Activated CD4-positive, alpha-beta T cell treated with anti-CD3 and anti-CD28 coated beads for 48 hours (primary cell): ENCODE measurements at places on chromosomes 6 and 20.

DNA sequence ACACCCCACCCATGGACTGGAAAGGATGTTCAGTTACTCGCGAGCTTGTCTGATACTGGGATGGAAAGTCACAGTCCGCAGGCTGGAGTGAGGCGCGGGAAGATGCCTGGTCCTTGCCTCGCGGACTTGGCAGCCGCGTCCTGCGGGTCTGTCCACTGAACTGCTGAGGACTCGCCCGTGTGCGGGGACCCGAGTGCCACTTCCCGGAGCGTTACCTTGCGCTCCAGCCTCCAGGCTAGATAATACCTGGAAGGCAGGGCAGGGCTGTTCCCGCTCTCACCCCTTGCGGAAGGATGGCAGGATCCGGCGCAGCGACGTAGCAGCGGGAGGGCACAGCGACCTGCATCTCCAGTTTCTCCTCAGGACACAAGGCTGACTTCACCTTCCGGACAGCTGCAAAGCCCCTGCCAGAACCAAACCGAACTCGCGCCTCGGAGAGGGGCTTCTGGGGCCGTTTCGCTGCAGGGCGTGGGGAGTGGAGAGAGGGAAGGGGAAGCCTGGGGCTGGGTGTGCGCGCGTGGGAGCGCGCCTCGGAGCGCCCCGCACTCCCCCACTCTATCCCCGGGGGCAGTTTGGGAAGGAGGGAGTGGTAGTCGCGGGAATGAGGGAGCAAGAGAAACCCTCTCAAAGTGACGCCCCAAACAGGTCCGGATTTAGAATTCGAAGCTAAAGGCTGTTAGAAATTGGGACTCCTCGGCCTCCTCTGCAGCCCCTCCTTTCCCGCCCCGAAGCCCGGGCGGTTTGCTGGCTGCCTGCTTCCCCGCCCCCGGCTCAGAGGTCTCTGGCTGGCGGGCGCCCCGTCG lies at the start of gene KCNQ5:
Gene KCNQ5 (plus strand): TSS at position 774 of the 803 bp plus-strand sequence.
- DNase-seq = peak; percentile 45

DNA sequence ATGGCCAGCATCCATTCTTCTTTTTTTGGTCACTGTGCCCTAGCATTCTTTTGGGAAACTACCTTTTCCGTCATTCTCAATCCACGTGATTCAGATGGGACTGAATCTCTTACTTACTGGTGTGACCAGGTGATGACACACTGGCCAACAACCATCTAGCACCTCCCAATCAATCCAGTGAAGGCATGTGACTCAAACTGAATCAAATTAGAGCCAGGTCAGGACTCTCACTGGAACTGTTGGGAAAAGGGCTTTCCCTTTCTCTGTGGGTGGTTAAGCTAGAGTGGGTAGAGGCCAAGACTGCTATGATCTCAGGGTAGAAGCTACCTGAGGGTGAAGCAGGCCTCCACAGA lies 36.2 kb upstream of the ZMYND8 start:
- DNase-seq = no peak

DNA sequence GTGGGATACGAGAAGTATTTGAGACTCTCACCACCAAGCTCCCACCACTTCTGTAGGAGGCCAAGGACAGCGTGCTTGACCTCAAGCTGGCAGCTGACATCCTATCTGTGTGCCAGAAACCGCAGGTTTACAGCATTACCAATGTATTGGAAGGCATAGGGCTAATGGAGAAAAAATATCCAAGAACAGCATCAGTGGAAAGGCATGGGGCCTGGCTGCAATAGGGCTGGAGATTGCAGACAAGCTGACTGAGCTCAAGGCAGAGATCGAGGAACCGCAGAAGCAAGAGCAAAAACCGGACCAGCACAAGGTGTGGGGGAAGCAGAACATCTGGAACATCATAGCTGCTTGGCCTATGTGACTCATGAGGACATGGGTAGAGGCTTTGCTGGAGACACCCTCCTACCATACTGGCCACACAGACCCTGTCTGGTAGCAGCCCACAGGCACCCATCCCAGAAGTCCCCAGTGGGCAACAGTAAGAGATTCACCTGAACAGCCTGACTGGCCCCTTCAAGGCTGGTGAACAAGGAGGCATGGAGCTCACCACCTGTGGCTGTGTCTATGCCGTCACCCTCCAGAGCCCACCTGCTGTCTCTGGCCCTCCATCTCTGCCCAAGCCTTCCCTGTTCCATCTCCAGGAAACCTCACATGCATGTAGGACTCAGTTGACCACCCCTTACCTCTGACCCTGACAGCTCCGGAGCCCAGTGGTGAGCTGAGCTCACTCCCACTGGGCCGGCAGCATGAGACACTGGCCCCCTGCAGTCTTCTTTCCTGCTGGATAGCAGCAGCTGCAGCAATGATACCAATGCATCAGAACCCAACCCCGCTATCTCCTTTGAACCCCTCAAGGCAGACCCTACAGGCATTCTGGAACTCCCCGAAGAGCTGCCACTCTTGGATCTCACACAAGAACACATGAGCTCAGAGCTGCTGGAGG lies 171.1 kb downstream of the KIF6 start:
- DNase-seq = no peak

GRCh38 chr6:86192123-86192522 lies 549.4 kb upstream of the SYNCRIP start:
- peak; percentile 4 for DNase-seq

DNA sequence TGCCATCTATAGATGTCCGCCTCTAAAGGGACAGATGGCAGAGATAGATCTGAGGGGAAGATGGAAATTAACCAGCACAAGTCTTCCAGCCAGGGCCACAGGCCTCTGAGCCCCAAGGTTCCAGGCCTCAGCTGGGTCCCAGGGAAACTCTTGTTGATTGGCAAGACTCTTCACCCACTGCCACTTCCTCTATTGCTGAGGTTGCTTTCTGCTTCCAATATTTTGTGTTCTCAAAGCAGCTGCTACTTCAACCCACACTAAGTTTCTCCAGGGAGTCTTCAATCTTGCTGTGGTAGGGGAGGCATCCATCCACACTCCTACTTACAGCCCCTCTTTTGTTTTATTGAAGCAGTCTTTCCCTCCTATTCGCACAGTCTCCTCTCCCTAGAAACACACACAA lies 36.4 kb upstream of the SASH1 start:
- no peak for DNase-seq

- no peak for DNase-seq
Measured at GRCh38 chr6:169573883-169574282, 127.9 kb downstream of the WDR27 start.

GRCh38 chr20:49318430-49319207 lies 40.8 kb upstream of the ZNFX1 start:
- DNase-seq = peak; percentile 14

- DNase-seq = no peak
Measured at GRCh38 chr6:62974452-62974851, 236.8 kb upstream of the FKBP1C start.

DNA sequence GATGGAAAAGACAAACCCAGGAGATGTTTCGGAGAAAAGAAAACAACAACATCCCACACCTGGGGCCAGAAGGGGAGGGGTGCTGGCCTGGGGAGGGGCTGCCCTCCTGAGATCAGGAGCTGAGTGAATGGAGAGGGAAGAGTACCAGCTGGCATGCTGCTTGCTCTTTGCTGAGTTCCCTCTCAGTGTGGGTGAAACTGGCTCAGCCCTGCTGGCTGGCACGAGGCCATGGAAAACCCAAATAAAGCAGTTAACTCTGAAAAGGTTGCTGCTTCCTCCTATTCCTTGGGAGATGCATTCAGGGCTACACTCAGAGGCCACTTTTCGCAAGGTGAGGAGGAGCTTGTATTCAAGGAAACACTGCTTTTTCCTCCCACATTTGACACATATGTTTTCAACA lies 8.0 kb upstream of the KCNK16 start:
- DNase-seq = no peak

- no peak for DNase-seq
Measured at GRCh38 chr6:137351890-137352289, 132.7 kb upstream of the IFNGR1 start.

DNA sequence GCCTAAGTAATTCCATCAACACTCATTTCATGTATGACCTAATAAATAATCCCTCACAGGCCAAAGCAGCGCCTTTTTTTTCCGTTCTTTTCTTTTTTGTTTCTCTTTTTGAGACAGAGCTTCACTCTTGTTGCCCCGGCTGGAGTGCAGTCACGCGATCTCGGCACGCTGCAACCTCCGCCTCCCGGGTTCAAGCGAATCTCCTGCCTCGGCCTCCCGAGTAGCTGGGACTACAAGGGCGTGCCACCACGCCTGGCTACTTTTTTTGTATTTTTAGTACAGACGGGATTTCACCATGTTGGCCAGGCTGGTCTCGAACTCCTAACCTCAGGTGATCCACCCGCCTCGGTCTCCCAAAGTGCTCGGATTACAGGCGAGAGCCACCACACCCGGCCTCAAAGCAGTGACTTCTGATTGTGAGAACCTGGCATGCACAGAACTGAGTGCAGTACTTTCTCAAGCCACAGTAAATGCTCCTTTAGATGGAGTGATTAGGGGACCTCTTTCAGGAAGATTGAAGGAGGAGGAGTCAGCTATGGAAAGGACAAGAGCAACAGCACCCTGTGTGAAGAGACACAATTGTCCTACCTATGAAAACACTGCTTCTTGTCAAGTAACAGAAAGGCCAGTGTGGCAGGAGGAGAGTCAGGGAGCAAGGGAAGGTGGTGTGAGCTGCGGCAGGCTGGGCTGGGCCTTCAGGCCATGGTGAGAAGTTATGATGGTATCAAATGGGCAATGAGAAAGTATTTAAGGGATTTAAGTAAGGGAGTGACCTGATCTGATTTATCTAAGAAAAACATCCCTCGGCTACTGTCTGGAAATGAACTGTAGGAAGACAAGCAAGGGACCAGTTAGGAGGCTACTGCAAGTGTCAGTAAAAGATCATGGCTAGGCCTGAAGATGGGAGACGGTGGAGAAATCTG lies 1.7 kb upstream of the SCAF8 start:
- no peak for DNase-seq

DNA sequence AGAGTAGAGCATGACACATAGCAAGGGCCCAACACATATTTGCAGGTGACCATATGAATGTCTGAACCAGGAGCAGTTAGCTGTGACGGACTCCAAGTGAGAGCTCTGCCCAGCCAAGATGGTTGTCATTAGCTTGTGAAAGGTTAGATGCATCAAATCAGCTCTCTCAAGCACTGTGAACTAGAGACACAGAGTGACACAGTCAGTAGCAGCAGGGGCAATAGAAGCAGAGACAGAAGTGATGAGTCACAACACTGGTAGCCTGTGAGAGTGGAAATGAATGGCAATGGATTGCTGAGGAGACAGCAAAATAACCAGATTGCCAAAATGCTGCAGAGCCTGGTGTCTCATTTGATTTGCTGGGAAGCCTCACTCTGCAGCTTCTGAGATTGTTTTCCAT lies 558.9 kb downstream of the PKHD1 start:
- no peak for DNase-seq

DNA sequence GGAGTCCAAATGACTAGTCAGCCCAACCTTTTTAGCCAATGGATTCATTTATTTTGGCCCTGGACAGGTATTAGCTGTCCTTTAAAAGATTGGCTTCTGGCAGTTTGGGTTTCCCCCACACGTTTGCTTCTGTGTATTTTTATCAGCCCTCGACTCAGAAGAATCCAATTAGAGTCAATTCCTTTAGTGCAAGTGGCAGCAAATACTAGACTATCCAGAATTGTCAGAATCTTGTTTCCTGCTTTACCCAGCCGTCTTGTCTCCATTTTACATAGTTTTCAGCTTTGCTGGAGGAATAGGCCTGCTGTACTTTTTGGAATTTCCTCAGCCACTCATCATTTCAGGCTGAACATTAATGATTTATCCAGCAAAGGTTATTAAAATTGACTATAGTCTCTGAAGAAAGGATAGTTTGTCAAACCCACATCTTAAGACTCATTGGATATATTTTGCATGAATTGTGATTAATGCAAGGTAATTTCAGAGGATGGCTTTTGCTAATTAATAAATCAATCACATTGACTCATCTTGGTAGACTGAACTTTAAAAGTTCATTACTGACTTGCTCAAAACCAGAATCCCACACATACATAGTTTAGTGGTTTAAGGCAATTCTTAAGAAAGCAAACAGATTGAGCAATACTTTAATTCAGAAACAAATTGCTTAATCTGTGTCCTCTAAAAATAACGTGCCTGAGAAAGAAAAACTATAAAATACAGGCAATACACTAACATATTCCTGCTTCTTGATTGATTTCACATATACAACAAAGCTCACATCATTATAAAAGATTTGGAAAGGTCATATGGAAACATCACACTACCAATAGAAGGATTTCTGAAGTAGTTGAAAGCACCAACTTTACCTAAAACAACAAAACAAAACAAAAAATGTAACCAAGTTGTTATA lies 62.9 kb upstream of the ZNF217 start:
- no peak for DNase-seq
